ENCODE measurements at places on chromosomes 5 and 9.

DNA sequence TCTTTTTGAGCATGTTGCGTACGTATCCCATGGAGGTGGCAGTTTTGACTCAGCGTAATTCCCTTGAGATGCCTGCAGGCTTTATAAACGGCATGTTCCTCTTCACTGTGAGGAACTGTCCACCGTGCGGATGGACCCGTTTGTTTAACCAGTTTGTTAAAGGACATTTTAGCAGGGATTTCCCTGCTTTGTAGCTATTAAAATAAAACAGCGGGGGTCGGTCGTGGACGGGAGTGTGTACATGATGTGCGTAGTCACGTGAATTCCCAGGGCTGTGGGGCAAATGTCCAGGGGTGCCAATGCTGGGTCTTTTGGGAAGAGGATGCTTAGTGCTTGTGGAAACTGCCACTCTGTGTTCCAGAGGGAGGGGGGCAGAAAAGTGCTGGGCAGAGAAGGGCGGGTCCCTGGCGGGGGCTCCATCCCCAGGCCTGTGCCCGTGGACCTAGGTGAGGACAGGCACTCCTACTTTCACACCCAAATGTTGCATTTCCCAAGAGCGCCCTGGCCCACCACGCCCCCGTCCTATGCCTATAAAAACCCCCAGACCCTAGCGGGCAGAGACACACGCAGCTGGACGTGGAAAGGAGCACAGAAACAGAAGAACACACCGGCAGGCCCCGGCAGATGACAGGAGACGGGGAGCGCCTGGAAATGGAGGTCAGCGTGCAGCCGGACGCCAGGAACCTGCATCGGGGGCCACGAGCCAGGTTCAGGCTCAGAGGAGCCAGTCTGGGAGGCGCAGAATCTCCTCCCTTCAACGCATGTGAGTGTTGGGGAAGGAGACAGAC, 4.0 kb upstream of the TERT start:
- DNase-seq = peak; percentile 17

DNA sequence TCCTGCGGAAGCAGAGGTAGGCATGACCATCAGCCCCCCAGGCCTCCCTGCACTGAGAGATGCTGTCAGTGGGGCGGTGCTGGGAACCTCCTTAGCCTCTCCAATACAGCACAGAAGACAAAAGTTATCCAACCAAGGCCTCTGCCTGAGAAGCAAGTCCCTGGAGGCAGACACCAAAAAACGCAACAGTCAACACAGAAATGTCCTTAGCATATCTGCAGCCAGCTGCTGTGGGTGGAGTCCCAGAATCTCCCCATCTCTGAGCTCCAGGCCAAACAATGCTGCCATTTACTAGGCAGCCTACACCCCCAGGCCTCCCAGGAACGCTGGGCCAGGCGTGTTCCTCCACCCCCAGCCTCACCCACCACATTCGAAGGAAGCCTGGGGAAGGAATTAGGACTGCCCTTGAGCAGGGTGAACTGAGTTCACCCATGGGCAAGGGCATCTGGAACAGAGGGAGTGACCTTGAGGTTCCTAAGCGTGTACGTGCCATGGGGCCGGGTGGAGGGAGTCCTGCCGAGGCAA, 43.7 kb downstream of the STK10 start:
- DNase-seq = peak; percentile 65

DNA sequence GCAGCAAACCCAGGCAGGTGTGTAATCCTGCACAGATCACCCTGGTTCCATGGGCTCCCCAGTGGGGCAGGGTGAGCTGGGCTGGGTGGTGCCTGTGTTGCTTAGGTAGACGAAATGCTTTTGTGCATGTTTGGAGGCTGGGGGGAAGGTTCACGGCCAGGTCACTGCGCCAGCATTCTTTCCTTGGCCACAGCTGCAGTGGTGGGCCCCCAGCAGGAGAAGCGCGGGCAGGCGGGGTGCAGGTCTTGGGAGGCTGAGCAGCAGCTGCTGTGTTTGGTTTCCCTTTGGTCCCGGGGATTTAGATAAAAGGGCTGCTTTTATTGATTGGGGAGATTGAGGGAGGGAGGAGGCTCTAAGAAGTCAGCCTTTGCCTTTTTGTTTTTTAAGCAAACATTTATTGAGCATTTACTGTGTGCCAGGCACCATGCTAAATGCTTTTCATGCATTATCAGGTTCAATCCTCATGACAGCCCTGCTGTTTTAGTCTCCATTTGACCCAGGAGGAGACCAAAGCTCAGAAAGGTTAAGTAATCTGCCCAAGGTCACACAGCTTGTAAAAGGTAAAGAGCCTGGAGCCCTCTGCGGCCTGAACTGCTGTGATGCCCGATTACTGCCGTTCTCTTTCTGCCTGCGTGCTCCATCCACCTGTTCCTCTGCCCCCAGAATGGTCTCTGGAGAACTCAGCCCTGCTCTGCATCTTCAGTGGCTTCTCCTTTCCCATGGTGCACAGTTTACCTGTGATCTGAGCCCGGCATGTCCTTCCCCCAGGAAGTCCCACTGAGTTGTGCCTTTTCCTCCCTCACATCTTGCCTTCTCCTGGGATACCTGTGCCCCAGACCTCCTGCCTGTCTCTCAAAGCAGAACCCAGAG, 94.4 kb downstream of the MACROH2A1 start:
- DNase-seq = no peak

DNA sequence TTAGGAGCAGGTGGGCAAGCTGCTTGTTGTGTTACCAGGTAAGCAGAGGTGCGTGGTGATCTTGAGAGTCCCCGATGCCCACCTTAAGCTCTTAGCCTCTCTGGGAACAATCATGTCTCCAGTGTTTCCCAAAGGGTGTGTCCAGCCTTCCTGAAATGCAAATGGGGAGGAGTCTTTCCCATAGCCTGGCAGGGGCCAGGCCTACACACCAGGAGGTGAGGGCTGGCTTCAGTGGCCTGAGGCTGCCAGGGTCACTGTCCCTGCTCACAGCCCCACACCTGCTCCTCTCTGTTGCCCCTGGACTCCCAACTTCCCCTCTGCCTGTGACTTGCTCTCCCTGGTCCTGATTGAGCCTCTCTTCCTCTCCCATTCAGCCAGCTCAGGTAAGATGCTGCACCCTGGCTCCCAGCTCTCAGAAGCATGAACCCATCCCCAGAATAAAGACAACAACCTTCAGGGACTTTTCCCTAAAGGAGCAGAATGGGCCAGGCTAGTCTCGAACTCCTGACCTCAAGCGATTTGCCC, 65.7 kb upstream of the PHYKPL start:
- DNase-seq = no peak

DNA sequence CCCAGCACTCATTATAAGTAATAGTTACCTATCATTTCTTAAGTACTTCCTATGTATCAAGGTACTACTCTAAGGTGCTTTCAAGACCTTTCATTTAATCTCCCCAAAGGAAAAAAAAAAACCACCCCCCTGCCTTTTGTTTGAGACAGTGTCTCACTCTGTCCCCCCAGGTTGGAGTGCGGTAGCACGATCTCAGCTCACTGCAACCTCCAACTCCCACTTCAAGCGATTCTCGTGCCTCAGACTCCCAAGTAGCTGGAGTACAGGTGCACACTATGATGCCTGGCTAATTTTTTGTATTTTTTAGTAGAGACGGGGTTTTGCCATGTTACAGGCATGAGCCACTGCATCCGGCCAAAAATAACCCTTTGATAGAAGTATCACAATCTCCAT, 29.9 kb downstream of the SERINC5 start:
- DNase-seq = no peak

GRCh38 chr5:132777209-132778069, at the start of gene SEPTIN8:
SEPTIN8 (minus strand) TSS chr5:132777239; CDS start chr5:132777137, 102 bp downstream.
- peak; percentile 72 for DNase-seq

GRCh38 chr5:1449081-1449630, 3.9 kb upstream of the SLC6A3 start:
- no peak for DNase-seq

DNA sequence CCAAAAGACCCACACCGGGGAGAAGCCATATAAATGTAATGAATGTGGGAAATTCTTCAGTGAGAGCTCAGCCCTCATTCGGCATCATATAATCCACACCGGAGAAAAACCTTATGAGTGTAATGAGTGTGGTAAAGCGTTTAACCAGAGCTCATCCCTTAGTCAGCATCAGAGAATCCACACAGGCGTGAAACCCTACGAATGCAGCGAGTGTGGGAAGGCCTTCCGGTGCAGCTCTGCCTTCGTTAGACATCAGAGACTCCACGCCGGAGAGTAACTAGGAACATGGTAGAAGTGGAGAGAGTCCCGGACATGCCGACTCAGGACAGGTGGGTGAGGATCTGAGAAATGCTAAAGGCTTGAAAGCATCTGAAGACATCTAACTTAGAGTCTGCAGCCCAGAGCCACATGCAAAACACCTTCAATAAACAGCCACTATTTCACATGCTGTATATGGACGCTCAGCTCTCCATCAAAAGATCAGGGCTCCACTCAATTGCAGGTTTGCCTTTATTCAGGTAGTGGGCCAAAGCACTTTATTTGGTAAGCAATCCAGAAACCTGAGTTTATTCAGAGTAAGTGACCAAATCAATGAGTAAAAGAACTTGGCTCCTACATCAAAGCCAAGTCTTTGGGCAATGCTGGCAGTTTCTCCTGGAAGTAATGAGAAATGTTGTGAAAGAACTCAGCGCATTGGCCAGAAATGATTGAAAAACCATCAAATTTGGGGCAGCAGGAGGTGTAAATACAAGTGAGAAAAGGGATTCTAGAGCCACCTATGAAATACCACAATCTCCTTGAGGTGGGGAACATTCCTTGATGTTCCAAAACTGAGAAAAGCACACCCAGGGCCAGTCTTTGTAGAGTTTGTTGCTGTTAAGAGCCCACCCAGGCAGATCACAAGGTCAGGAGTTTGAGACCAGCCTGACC, 6.0 kb downstream of the RPL12 start:
- DNase-seq = no peak

GRCh38 chr9:34554211-34555001, 31.6 kb upstream of the ENHO start:
- no peak for DNase-seq

DNA sequence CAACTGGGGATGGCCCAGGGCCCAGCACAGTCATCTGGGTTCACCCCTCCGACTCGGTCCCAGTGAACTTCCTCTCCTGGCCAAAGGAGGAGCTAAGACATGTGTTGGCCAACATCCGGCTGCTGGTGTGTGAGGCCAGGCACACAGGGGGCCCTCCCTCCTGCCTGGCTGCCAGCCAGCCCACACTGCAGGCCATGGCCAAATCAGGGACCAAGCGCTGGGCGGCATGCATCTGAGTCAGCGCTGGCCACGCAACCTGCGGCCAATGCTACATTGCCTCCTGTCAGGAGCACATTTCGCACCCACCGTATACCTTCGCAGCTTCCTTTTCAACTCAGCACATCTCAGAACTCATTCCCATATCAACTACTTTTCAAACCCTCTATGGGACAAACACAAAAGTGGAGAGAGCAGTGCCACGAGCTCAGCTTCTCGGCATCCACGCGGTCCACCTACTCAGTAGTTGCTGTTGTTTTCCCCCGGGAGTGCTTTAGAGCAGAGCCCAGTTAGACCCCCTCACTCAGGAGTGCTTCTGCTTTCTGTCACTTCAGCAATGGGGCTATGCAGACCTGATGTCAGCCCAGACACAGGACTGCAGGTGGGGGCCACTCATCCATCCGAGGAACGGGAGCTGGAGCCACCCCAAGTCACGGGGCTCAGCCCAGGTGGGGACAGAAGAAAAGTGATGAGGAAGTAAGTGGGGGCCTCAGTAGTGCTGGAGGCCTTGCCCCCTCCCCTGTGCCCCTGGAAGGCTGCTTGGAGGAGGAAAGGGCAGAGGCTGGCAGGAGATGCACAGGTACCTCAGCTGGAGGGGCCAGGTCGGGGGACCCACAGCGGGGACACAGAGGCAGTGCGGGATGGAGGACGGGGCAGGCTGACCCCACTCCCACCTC, 13.9 kb downstream of the NINJ1 start:
- DNase-seq = peak; percentile 57

DNA sequence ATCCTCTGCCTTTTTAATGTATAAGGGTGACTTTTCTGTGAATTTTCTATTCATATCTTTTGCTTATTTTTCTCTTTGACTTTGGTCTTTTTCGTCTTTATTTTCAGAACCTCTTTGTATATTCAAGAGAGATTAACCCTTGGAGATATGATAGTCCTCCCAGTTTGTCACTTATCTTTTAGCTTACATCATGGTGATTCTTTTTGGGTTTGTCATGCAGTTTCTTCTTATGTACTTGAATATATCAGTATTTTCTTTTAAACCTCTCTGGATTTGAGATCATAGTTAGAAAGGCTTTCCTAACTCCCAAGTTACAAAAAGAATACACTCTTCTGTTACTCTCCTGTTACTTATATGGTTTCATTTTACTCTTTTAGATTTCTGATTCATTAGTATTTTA, 27.5 kb upstream of the GPR21 start:
- DNase-seq = no peak

DNA sequence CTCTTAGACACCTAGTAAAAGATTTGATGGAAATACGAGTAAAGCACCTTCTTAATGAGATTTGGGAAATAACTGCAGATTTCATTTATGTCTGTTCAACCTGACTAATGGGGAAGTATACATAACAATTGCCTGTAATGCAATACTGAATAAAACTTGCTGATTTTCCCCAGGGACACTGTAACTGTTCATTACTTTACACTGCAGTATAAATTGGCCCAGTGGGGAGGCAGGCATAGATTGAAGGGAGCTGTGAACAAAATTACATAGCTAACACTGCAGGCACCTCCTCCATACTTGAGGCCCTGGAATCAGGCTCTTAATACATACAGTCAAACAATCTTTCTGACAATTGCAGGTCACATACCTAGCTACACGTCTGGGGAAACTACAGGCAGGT, 216.2 kb downstream of the PTPRD start:
- DNase-seq = no peak

GRCh38 chr9:113641100-113641885, 177.8 kb downstream of the RGS3 start:
- DNase-seq = no peak

DNA sequence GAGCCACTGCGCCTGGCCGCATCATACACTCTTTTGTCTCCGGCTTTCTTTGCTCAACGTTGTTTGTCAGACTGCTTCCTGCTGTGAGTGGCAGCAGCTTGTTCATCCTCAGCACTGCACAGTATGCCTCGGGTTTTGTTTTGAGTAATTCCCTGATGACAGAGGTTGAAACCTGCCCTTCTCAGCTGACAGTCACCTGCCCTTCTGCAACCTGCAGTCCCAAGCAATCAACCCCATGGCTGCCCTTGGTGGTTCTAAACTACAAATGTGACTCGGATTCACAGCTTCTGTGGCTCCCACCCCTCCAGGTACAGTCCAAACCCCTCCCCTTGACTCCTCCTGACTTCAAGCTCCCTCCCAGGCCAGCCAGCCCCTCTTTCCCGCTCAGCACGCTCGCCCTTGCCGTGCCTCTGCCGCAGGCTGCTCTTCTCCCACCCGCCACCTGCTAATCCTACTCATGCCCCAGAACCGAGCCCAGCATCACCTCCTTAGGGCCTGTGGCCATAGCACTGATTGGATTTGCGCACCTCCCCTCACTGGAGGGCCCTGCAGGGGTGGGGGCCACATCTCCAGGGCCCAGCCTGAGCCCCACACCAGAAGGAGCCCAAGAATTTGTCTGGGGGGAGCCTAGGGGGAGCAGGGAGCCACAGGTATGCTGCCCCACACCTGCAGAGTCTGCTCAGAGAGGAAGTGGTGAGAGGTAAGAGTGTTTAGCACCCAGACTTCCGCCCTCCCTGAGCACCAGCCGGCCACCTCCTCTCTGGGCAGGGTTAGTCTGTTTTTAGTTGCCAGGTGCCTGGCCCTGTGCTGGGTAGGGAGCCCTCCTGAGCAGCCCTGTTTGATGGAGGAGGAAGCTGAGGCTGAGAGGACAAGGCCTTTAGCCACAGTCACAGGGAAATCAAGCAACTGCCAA, 10.1 kb downstream of the EEIG1 start:
- DNase-seq = no peak

GRCh38 chr5:146860213-146860893, 18.2 kb downstream of the PPP2R2B start:
- no peak for DNase-seq

GRCh38 chr5:149414405-149415065, 35.4 kb upstream of the IL17B start:
- no peak for DNase-seq

GRCh38 chr9:127979015-127979332, 1.8 kb downstream of the EEIG1 start:
- DNase-seq = no peak

Data from head of caudate nucleus (tissue), 42 donors.